ENCODE measurements at places on chromosomes 4 and X.

GRCh38 chr4:138803051-138803450 is 212.5 kb upstream of the NOCT start:
- DNase-seq = no peak

- no peak for DNase-seq
These were observed at the start of gene SRPX for GRCh38 chrX:38220415-38221390. Gene SRPX, minus strand, starts transcription at chrX:38220871. Its CDS starts 79 bp downstream, at chrX:38220792.

GRCh38 chr4:962231-963208 is 10.8 kb downstream of the DGKQ start:
- DNase-seq = no peak

DNA sequence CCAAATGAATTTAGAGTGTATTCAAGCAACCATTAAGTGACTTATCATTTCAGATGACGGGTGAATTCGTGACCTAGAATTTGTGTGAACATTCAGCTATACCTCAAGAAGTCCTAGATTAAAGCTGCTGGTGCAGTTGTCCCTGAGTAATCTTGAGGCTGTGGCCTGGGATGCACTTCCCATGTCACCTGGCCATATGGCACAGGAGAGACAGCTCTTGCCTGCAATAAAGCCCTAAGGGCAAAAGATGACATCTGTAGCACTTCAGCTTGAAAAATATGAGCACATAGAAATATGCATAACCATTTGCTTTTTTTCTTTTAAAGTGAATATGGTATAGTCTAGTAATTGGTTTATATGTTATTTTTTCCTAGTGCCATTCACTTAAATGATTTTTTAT is 125.8 kb downstream of the FHDC1 start:
- no peak for DNase-seq

GRCh38 chr4:122456231-122457116 is at the start of gene IL2:
Gene IL2, minus strand, starts transcription at chr4:122456725. Its CDS starts 285 bp downstream, at chr4:122456440.
- no peak for DNase-seq

- no peak for DNase-seq
These were observed 49.2 kb upstream of the FHL1 start for GRCh38 chrX:136097871-136098805.

DNA sequence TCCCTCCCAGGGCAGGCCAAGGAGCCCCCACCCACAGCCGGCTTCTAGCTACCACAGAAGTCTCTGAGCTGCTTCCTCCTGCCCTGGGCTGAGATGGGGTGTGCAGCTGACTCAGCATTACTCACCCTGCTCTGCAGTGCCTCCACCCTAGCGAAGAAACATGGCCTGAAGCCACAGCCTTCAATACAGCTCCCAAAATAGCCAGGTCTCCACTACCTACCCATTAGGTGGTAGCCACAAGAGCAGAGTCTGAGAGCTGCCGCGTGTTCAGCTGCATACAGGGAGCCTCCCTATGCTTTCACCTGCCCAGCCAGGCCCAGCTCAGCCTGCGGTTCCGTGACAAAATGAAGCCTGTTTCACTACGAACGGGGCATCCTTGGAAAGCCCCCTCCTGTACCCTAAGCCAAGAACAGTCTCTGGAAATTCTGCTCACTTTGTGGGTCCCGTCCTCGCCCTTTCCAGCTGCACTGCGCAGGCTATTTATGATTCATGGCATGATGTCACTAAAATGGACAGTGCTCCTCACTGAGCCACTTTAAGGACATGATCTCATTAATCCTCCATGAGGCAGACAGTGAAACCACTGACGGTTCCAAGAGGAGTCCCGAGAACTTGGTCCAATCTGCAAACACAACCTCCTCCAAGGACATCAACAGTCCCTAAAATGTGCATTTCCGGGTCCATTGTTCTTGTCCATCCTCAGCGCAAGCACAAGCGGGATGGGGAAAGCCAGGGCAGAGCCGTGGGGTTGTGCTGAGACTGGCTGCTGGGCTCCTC is 20.2 kb downstream of the WDR1 start:
- peak; percentile 68 for DNase-seq

DNA sequence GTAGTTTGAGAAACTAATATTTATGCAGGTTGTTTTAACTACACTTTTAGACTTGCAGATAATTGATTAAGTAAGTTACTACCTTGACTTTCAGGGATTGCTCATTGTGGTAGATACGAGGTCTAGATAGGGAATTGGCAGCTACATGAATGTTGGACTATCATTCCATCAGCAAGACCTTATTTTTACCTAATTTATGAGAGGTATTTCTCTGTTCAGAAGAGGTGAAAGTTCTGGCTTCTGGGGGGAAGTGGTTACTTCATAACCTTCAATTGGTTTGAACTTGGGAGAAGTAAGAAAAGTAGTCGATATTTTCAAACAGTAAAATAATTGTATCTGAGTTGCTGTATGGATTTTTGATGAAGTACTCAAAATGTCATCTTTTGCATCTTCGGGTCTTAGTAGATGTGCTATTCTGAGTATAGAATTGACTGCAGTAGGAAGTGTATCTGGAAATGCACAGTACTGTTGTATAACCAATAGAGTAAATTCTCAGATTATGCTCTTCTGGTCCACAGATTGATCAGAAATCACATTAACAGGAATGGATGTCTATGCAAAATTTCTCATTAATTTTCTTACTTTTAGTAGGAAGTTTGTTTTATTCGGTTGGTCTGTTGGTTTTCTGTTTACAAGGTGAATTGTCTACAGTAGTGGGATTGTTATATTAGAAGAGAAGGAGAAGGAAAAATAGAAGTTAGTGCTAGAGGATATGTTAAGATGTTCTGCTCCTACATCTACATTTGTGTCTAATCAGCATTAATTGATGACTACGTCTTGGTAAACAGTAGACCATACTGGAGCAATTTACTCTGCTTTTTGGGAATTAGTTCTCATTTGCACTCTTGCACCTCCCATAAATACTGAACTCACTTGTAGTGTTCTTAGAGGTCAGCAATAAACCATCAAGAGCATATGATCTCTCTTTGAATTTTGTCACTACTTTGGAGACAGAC is 3.0 kb downstream of the NFKB1 start:
- DNase-seq = no peak

GRCh38 chr4:60400593-60400992 is 799.5 kb upstream of the ADGRL3 start:
- DNase-seq = no peak

DNA sequence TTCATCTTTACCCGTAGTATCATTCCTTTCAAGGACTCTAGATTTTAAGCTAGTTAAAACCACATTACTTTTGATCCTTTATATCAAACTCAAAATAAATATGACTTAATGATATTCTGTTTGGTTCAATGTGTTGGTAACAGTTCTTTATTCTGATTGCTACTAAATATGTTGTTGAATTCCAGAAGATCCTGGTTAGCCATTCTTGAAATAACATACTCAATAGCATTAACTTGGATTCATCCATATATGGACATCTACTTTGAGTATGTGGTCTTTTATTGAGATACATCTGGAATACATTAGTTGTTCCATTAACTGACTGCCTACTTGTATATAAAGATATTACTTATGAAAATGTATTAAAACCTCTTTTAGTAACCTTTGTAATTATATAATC is 27.5 kb upstream of the PCDH18 start:
- DNase-seq = no peak

GRCh38 chrX:47129899-47130358 is 14.6 kb downstream of the NDUFB11 start:
- DNase-seq = no peak

DNA sequence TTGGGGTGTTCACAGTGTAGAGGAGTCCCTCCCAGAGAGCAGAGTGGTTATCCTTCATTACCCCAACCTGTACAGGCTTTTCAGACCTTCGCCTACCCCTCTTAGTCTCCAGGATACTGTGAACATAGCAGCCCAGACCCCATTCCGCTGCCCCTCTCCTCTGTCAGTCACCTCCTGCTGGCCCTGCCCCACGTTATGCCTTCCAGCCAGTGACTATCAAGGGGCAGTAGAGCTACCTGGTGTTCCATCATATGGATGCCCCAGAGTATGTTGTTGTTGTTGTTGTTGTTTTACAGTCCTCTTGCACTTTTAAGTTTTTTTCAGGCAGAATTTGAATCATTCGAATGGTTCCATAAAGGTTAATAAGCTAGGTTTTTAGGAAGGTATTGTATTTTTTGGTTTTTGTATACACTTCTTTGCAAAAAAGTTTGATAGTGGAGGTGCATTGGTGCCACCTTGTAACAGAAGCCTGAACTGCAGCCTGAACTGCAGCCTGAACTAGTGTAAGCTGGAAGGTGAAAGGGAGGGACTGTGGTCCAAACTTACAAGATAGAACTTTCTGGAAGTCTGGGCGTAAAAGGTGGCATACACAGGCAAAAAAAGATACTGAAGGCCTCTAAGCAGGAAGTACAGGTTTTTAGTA is 101.4 kb upstream of the RAB40AL start:
- no peak for DNase-seq

GRCh38 chr4:110268790-110269189 is 70.4 kb upstream of the ELOVL6 start:
- DNase-seq = no peak

DNA sequence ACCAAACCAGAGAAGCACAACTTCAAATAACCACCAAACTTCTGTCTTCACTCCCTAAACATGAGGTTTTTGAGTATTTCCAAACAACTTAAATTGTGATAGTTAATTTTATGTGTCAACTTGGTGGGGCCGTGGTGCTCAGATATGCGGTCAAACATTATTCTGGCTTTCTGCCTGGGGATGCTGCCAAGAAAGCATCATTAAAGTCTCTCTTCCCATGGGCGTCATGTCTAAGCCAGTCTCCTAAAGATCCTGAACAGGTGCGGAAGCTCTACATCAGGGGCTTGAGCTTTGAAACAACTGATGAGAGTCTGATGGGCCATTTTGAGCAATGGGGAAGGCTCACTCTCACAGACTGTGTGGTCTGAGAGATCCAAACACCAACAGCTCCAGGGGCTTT is 24.1 kb upstream of the SOD3 start:
- no peak for DNase-seq

GRCh38 chr4:71008196-71008595 is 14.7 kb downstream of the DCK start:
- no peak for DNase-seq

DNA sequence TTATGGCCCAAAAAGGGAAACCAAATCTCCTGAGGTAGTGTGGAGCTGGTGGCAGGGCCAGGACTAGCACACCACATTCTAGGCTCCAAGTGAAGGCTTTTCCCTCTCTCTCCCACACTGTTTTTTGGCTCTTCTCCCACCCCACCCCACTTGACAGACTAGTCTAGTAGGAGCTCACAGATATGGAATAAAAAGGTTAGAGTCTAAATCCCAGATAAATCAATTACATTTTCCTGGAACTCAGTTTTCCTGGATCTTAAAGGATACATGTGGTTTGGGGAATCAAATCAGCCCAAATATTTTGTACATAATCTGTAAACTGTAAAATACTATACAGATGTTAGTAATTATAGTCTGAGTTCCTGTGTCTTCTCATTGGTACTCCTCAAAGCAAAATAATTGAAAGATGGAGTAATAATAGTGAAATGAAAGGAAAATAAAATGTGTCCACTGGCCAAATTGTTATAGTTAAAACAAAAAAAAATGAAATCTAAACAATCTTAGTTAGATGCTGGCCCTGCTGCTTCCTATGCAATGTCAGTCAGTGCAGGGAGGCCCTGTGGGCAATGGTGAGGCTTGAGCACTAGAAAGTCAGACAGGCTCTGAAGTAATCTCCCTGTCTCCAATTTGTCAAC is 370.4 kb upstream of the CPEB2 start:
- no peak for DNase-seq

GRCh38 chrX:48465336-48465933 is 4.6 kb downstream of the SLC38A5 start:
- no peak for DNase-seq

GRCh38 chr4:47198791-47199190 is 167.4 kb downstream of the GABRB1 start:
- DNase-seq = no peak

DNA sequence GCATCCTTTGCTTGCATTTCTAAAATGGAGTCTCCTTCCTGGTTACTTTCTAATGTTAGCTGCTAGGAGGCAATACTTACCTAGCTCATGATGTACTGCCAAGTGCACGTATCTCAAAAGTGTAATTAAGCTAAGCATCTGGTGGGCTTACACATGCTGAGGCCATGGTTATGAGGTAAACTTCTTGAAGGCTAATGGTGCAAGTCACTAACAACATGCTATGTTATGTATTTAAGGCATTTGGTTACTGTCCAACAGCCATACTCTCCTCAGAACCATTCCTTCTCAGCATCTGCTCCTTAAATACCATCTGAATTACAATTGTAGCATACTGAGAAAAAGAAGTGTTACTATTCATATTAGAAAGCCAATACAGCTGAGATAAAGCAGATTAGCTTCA is 318.6 kb upstream of the BMP3 start:
- DNase-seq = no peak

- no peak for DNase-seq
These were observed 9.5 kb downstream of the PARM1 start for GRCh38 chr4:74942251-74942917.

GRCh38 chrX:11321986-11322385 is 28.8 kb downstream of the AMELX start:
- DNase-seq = no peak

GRCh38 chr4:87045234-87045558 is 110.4 kb downstream of the AFF1 start:
- DNase-seq = no peak

DNA sequence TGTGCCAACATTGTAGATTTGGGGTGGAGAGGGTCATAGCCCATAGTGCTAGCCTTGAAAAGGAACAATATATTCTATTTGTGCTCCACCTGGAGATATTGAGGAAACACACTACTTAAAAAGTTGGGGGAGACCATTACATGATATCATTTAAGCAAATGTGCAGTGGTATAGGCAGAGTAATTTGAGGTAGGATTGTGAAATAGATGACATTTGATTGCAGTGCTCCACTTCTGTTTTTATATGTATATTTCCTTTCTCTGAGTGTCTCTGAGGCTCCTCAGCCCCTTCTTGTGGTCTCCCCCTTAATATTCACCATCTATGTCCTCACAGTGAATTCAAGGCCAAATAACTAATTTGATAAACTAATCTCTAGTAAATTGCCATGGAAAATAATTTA is 85.6 kb upstream of the NMU start:
- DNase-seq = no peak

GRCh38 chr4:153448003-153448731 is 18.0 kb upstream of the TMEM131L start:
- DNase-seq = no peak

GRCh38 chrX:143472347-143472938 is 44.8 kb downstream of the SPANXN3 start:
- DNase-seq = no peak

GRCh38 chrX:74133156-74133796 is 170.7 kb upstream of the ZCCHC13 start:
- no peak for DNase-seq

GRCh38 chr4:48710446-48711209 is 69.5 kb downstream of the FRYL start:
- DNase-seq = no peak

GRCh38 chr4:18531731-18532130 is 510.2 kb upstream of the LCORL start:
- no peak for DNase-seq

- no peak for DNase-seq
These were observed 26.8 kb downstream of the ANXA10 start for GRCh38 chr4:168119100-168119499.

DNA sequence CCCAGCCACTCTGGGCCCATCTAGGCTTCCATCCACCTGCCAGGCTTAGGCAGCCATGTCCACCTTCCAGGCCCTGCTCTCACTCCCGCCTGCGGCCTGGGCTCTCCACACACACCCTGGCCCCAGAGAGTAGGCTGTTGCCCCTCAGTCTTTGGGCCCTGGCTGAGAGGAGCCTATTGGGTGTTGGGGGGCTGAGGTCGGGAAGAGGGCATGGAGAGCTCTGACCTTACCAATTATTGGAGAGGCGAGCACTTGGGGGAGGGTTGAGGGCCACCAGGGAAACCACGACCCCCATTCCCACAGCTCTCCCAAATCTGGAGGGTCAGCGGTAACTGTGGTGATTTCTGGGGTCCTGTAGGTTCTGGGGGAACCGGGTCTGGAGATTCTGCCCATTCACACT is 38.2 kb downstream of the HTRA3 start:
- DNase-seq = no peak

All from stimulated activated CD8-positive, alpha-beta memory T cell treated with anti-CD3 and anti-CD28 coated beads, Interleukin-2, amount 100 ng/mL, for 1 hour (primary cell).